ENCODE measurements at places on chromosomes 7 and 10.

DNA sequence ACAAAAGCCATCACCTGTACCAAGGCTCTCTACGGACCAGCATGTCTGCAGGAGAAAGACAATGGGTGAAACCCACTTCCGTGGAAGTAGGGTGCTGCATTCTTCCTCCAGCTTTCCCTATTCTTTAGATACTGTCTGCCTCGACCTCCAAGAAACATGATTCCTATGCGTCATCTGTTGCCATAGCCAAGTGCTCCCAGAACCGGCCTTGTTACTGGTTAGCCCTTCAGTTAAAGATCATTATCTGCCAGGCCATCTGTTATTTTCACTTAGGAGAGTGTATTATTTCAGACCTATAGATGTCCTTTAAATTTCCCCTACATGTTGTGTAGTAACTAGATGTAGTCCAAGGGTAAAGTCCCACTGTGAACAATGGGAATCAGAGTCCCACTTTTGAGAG, 89.0 kb upstream of the KIAA1217 start:
- DNase-seq, result no peak

GRCh38 chr7:71668572-71668971, 536.6 kb downstream of the GALNT17 start:
- DNase-seq, result no peak

DNA sequence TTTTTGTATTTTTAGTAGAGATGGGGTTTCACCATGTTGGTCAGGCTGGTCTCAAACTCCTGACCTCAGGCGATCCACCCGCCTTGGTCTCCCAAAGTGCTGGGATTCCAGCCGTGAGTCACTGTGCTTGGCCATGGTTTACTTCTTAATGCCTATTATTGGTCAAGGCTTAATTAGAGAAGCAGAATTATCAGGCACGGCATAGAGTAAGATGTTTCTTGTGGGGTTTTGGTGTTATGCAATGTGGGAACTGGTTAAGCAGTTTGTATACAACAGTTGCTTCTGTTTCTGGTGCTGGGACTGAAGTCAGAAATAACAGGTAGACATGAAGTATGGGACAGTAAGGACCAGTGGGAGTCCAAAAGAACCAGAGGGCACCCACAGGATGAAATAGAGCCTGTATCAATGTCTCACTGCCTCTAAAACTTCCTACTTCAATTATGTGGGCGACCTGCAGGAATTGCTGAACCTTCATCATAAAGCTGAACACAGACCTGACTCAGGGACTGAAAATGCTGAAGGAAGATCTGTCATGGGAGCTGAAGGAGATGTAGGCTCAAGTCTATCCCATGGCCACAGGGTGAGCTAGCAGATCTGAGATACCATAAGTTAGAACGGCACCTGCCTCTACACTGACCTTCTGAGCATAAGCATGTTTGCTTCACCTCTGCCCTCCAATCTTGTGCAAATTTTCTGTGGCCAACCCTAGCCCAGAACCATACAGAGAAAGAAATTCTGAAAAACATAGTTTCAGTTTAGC, 38.3 kb upstream of the VCL start:
- DNase-seq, result no peak

GRCh38 chr7:81743201-81743600, 26.6 kb downstream of the HGF start:
- no peak for DNase-seq

- peak; percentile 43 for DNase-seq
Measured at GRCh38 chr7:91683823-91684222, 196.7 kb downstream of the MTERF1 start.

DNA sequence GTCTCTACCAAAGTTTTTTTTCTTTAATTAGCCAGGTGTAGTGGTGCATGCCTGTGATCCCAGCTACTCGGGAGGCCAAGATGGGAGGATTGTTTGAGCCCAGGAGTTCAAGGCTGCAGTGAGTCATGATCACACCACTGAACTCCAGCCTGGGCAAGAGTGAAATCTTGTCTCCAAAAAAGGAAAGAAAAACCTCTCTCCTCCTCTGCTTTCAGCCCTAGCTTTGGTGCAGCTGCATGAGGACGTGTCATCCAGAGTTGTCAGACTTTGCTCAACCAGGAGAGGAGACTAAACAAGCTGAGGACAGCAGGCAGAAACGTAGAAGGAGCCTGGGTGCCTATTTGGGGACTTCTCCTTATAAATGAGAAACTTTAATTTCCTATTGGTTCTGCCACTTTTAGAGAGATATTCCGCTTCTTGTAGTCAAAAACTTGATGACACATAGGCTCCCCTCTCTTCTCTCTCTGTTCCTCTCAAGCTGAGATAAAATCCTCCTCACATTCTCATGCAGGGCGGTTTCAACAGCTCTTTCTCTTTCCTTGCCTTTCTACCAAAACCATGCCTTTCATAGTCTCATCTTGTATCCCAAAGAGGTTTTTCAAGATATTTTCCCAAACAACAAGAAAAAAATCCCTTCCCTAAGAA, 205.4 kb downstream of the ARHGAP12 start:
- DNase-seq, result no peak

DNA sequence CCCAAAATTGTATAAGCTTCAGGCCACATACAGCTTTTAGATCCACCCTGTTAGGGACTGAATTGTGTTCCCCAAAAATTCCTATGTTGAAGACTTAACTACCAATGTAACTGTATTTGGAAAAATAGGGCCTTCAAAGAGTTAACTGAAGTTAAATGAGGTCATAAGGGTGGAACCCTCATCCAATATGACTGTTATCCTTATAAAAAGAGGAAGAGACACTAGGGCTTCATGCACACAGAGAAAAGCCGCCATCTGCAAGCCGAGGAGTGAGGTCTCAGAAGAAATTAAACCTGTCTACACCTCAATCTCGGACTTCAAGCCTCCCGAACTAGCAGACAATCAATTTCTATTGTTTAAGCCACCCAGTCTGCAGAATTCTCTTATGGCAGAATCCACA, 317.9 kb upstream of the NFE2L3 start:
- DNase-seq, result no peak

GRCh38 chr7:42093349-42093905, 143.6 kb downstream of the GLI3 start:
- no peak for DNase-seq

GRCh38 chr10:44818701-44819127, 92.4 kb upstream of the TMEM72 start:
- DNase-seq, result no peak

DNA sequence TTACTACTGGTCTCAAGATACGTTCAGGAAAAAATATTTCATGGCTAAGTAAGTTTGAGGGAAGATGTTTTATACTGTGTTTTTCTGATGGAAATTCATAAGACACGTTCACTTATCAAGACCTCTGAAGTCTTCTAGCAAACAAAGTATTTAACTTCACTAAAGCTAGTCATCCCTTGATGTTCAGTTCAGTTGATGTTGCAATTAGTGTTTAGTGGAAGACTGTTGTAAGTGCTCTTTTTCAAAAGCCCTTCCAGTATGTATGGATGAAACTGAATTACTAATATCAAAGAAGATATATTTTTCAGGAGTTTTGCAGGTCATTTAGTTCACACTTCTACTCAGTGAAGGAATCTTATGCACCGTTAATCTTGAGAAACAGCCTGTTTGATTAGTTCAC, 25.1 kb downstream of the CUL1 start:
- no peak for DNase-seq

- no peak for DNase-seq
Measured at GRCh38 chr10:121524157-121524817, 74.0 kb downstream of the FGFR2 start.

DNA sequence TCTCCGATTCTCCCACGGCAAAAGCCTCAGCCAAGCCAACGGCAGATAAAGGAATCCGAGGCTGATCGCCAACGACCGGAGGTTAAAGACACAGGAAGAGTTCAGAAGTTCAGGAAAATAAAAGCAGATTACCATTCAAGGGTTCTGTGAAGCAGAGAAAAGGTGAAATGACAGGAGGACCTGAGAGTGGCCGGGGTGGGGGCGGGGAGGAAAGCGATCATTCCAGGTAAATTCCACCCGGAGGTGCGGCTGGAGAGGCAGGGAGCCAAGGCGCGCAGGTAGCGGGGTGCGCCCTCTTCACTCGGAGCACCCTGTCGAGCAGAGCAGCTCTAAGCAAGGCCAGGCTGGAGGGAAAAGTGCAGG, 35.3 kb upstream of the SEPHS1 start:
- DNase-seq, result no peak

DNA sequence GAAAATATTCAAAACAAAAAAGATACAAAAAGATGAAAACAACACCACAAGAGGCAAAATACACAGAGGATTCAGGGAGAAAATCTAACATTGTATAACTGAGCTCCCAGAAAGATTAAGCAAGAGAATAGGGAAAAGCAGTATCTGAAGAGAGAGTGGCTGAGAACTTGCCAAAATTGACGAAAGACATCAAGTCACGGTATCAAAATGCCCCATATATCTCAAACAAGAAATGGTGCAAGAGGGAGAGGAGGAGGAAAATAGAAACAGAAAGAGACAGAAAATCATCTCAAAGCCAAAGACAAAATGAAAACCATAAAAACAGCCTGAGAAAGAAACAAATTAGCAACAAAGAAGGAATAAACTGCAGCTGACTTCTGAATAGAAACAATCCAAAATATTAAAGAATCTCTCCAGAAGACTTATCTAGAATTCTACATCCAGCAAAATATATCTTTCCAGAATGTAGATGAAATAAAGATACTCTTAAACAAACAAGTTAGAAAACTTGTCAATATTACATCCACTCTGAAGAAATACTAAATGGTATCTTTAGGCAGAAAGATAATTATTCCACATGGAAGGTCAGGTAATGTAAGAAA, 5.5 kb downstream of the USP6NL start:
- no peak for DNase-seq

GRCh38 chr10:30993155-30993554, 38.5 kb downstream of the ZNF438 start:
- no peak for DNase-seq

GRCh38 chr7:340200-340937, 50.4 kb downstream of the FOXL3 start:
- no peak for DNase-seq

GRCh38 chr7:18895456-18895855, 222.0 kb downstream of the TWIST1 start:
- peak; percentile 50 for DNase-seq

GRCh38 chr7:131285556-131285955, 42.1 kb upstream of the MKLN1 start:
- DNase-seq, result no peak

GRCh38 chr10:36946598-36946997, 178.8 kb upstream of the ANKRD30A start:
- no peak for DNase-seq

DNA sequence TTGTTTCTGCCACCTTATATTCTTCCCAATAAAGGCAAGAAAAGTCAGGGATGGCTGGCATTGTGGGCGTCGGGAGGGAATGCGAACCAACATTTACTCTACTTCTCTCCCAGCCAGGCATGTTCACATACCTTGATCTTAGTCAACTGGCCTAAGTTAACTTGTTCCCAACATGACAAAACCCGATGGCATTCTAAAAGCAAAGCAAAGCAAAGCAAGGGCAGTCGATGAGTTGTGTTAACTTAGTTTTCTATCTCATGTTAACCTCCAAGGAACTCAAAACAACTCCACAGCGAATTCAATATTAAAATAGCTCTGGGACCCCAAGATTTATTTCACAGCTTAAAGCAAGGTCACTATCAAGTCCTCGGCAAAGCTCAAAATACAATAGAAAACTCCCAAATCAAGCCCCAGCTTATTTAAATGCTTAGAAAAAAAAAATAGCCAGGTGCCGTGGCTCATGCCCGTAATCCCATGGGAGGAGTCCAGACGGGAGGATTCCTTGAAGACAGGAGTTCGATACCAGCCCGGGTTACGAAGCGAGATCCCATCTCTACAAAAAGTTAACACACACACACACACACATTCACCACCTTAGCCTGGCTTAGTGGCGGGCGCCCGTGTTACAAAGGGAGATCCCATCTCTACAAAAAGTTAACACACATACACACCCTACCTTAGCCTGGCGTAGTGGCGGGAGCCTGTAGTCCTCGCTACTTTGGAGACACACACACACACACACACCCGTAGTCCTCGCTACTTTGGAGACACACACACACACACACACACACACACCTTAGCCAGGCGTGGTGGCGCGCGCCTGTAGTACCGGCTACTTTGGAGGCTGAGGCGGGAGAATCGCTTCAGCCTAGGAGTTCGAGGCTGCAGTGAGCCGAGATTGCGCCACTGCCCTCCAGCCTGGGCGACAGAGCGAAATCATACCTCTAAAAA, 901 bp upstream of the CCNY start:
- DNase-seq, result no peak

GRCh38 chr7:136517971-136518370, 350.5 kb upstream of the CHRM2 start:
- DNase-seq, result no peak
